Vagina (tissue), 2 donors: ENCODE measurements at places on chromosomes 11 and 22.

GRCh38 chr22:38335077-38335476 lies 17.8 kb upstream of the CSNK1E start:
- DNase-seq: no peak

DNA sequence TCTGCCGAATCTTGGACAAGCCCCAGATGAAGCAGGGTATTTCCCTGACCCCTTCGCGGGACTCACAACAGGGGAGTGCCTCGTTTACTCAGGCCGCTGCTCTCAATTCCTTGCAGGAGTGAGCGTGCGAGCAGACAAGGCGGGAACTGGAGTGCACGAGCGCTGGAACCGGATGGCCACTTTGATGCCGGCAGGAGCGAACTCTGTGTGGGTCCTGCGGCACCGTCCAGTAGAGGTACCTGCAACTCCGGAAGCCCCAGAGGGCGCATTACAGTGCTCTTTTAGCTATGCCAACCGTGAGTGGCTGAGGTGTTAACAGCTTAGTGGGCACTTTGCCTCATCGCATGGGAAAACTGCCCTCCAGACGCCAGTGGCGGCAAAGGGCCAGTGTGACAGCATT lies 182.3 kb upstream of the ANO3 start:
- DNase-seq: no peak

GRCh38 chr11:43589601-43590250 lies 90.8 kb upstream of the HSD17B12 start:
- no peak for DNase-seq

DNA sequence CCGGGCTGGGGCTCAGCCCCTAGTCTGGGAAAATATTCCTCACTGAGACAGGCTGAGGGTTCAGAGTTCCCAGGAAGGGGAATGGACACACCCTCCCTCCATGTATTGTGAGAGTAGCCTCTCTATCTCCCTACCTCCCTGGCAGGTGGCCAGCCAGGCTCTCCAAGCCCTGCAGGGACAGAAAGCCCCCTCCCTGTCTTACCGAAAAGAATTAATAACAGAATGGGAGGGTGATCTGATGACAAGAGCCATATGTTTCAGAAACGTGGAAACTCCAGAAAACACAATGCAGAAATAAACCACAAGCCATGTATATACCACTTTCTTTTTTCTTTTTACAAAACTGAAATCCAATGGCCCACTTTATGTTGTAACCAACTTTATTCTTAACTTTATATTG lies 140.0 kb downstream of the CHST1 start:
- no peak for DNase-seq

DNA sequence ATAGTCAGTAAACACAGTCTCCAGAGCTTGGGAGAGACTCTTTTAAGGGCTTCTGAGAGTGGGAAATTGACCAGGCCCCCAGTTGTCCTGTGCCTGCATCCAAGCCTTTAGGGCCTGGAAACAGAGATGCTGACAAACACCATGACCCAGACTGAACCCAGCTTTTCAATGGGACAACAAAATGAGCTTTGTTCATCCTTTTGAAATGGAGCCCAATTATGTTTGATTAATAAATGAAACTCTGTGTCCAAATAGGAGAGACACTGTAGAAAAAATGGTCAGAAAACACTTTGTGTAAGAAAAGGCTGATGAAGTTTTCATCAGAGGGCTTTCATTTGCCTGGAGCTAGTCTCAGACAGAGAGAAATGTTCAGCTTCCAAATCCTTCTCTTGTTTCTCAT lies 146.0 kb downstream of the RRAS2 start:
- no peak for DNase-seq

DNA sequence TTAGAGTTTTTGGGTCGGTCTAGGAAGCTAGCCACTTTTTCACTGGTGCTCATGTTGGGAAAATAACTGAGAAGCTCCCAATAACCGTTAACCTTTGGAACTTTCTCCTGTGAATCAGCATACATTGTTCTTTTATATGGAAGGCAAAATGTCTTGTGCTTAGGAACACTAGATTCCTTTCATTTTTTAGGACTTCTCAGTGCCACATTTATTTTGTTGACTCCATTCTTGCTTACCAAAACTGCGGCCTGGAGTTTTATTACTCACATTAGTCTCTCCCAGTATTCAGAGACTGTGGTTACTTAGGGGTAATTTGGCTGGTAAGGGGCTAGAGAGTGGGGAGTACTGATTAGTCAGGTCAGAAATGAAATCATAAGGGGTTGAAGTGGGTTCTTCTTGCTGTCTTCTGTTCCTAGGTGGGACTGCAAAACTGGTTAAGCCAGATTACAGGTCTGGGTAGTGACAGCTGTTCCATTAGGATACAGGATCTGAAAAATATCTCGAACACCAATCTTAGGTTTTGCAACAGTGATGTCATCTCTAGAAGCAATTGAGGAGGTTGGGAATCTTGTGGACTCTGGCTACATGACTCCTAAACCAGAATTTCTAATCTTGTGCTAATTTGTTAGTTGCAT lies 631.4 kb upstream of the LUZP2 start:
- no peak for DNase-seq

DNA sequence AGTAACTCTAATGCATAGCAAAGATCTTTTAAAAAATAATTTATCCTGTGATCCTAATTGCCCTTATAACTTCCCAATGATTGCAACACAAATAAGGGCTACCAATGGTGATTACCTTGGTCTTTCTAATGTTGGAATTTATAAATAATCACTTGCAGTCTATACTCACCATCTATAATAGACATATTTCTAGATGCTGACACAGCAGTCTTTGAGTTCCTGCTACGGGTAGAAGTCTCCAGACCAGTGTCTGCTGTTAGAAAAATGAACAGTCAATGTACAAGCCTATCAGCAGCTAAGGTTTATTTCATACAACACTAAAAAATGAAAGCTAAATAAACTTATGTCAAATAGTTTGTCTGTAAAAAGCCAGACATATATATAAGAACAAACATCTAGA lies 44.4 kb upstream of the GPR83 start:
- DNase-seq: no peak

- DNase-seq: no peak
These were observed 277.3 kb upstream of the FAT3 start for GRCh38 chr11:91947215-91947820.

GRCh38 chr22:39970742-39971141 lies 10.5 kb downstream of the TMA7B start:
- no peak for DNase-seq

DNA sequence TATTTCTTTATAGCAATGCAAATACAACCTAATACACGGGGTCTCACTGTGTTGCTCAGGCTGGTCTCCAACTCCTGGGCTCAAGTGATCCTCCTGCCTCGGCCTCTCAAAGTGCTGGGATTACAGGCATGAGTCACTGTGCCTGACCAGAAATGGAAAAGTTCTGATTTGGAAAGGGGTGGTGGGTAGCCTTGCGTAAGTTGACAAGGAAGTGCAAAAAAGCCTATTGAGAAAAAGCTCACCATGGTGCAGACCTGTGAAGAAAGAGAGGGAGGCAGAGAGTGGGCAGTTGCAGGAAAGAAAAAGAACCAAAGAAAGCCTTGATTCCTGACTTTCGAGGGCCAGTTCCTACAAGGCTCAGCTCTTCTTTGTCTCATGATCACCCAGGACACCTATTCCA lies 27.1 kb downstream of the AGBL2 start:
- DNase-seq: no peak

- peak; percentile 93 for DNase-seq
These were observed 79.1 kb upstream of the KCNQ1OT1 start for GRCh38 chr11:2778630-2779498.

DNA sequence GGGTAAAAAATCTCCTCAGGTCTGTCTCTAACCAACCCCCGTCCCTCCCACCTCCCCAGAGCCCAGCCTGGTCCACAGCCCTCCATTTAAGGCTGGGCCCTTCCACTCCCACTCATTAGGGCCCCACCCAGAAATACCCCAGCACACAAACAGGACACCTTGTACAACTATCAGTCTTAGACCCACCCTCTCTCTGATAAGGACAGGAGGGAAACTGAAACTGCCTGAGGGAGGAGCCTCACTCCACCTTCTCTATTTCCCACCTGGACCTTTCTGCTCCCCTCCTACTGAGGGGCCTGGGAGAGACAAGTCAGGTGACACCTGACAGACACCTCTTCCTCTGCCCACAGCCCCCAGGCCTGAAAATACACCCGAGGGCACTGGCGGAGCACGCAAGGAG lies 90.2 kb downstream of the PLEKHA7 start:
- DNase-seq: no peak

DNA sequence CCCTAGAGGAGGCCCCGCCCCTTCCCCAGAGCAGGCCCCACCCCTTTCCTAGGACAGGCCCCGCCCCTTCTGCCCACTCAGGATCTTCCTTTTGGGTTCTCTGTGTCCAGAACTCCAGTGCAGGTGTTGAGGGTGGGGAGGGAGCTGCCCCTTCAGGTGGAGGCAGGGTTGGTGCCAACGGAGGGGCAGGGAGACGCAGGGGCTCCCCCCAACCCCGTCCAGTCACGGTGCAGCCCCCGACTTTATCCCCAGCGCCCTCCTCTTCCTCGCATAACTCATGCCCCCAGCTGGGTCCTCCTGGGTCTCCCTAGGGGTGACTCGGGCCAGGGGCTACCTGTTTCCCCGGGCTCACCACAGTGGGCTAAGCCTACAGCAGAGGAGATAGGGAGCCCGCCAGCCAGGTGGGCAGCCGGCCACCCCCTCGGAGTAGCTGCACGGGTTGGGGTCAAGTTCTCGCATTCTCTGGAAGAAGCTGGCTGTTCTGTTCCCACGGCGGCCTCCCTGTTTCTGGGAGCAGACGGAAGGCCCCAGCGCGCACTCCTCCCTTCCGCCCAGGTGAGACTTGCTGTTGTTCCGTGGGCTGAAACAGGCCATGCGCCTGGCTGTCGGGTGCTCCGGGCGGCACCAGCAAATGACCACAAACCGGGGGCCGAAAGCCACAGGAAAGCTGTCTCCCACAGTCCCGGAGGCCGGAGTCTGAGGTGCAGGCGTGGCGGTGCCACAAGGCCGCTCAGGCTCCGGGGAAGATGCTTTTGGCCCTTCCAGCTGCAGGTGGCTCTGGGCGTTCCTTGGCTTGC lies 38.9 kb downstream of the MUC2 start:
- no peak for DNase-seq

DNA sequence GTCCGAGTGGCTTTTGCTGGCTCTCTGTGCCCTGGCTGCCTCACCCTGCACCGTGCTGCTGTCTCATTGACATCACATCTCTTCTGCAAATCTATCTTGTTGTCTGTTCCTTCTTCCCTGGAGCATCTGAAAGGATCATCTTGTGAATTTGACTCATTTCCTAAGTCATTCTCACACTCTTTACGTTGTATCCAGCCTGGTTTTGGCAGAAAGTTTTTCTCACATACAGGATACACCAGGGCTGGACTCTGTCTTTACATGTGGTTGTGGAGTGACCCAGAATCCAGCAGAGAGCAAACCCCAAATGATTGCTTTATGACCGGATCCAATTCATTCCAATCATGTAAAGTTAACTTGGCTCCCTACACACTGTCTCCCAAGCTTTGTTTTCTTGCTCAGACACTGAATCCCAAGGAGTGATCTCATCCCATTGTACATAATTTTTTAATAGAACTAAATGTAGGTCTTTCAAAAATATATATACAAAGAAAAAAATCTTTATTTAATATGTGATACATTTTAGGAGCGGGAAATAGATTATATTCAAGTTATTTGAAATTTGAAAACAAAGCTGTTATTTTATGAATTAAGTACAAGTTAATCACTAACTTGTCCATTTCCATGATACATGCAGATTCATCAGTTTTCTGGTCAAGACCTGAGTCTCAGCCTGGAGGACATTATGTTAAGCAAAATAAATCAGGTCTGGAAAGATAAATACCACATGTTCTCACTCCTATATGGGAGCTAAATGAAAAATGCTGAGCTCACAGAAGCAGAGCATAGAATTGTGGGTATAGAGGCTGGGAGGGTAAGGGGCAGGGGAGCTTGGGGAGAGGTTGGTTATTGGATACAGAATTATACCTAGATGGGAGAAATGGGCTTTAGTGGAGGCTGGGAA lies 2.9 kb upstream of the RFPL1 start:
- DNase-seq: no peak

GRCh38 chr22:38097058-38097457 lies 13.1 kb upstream of the SLC16A8 start:
- no peak for DNase-seq

DNA sequence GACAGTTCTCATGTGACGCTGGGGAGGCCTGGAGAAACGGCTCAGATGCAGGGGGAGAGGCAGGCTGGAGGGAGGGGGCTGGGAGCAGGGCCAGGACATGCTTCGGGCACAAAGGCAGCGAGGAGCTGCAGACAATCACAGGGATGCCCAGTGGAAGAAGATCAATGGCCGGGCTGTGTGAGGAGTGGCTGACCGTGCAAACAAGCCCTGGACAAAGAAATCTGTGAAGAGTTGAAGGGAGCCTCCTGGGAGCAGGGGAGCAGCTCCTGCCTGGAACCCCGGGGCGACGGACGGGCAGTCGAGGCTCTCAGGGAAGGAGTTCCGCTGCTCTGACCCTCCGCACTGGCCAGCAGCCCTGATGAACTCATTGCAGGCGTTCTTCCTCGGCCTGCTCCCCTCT lies 126.7 kb upstream of the B3GAT1 start:
- no peak for DNase-seq

GRCh38 chr11:104049116-104049515 lies 12.7 kb downstream of the DDI1 start:
- no peak for DNase-seq

DNA sequence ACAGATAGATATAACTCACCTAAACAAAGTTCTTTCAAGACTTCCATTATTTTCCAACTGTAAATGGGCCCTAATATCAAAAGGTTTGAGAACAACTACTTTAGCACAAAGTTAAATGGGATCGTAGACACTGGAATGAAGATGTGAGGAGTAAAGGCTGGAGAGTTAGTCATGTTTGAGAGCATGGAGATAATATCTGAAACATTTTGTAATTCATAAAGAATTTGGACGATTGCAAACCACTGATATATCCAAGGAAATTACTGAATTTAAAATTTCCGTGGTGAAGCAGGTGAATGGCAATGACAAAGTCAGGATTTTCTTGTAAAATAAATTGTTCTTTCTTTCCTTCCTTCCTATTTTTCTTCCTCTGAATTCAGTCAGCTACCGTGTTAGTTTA lies 564.9 kb downstream of the CNTN5 start:
- no peak for DNase-seq

GRCh38 chr22:39745789-39746188 lies 147.8 kb downstream of the ENTHD1 start:
- DNase-seq: no peak
